PC-9 (cell line): ENCODE measurements at places on chromosomes 6 and 20.

DNA sequence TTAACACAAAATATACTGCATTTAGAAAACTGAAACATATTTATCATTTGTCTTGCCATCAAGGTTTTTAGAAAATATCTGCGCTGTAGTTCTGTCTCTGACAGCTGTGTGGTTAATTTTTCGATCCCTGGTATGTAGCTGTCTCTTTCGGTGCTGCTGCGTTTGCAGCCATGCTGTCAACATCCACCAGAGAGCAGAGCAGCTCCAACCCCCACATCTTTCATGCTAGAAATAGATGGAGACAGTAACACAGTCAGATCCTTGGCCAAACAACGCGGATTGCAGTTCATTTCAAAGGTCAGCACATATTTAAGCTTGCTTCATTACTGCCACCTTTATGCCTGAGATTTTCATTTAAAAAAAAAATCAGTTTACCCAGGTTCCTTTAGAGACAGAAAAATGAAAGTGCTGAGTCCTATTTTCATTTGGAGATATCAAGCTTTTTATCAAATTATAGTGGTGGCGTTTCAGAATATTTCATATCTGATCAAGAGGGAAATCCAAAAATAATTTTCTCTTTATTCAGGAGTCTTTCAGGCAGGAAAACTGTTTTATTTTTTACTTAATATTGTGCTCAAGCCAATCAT lies 157.7 kb upstream of the MMS22L start:
- no peak for DNase-seq

DNA sequence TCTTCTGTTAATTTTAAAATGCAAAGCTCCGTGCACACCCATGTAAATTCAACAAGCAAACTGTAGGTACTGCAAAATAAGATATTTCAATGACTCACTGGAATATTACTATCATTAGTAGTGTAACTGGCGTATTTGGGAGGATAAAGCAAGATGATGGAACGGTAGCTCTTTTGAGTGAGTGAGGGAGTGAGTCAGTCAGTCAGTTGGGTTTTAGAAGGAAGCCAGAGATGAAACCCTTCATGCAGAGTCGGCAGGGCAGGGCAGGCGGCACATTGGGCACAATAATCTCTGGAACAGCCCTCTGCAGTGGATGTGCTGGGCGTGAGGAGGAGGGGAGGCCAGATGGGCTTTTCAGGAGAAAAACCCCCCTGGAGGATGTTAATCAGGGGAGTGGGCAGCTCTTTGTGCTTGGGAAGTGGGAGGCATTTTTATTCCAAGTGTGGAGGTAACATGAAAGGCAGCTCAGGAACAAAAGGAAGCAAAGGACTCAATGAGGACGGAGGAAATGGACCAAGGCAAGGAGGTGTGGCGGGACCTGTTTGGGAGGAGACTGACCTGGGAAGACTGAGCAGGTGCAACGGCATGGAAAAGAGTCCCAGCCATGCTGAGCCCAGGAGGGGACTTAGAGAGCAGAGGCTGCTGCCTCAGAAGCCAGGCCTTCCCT lies 171.2 kb downstream of the ZDHHC14 start:
- DNase-seq, result peak; percentile 62

DNA sequence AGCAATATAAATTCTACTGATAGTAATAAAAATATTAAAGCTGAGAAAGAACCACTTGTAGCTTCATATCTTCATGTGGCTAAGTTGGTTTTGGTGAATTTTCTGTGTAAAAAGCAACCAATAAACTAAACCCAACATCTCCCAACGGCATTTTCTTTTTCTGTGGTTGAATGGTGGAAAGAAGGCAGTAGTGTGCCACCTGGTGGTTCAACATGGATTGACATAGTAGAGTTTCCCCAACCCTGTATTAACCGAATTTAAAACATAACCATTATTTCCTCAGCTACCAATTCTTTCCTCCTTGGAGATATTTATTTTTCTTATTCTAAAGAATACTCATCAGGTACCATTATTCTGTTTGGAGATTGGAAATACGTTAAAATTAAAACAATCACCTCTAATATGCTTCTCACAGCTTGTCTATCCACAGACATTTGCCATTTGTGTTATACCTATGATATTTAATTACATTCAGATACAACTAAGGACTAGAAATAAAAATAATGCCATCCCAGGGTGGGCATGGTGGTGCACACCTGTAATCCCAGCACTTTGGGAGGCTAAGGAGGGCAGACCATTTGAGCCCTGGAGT lies 117.1 kb upstream of the EEF1E1 start:
- DNase-seq, result no peak

- no peak for DNase-seq
These were observed 590.9 kb upstream of the CITED2 start for GRCh38 chr6:139965393-139965792.

- peak; percentile 43 for DNase-seq
These were observed 23.4 kb downstream of the FAM217A start for GRCh38 chr6:4055420-4056041.

GRCh38 chr20:24770628-24771541 lies 178.2 kb upstream of the CST7 start:
- no peak for DNase-seq

- DNase-seq, result no peak
These were observed 1.7 kb upstream of the TMEM74B start for GRCh38 chr20:1186367-1186991.

DNA sequence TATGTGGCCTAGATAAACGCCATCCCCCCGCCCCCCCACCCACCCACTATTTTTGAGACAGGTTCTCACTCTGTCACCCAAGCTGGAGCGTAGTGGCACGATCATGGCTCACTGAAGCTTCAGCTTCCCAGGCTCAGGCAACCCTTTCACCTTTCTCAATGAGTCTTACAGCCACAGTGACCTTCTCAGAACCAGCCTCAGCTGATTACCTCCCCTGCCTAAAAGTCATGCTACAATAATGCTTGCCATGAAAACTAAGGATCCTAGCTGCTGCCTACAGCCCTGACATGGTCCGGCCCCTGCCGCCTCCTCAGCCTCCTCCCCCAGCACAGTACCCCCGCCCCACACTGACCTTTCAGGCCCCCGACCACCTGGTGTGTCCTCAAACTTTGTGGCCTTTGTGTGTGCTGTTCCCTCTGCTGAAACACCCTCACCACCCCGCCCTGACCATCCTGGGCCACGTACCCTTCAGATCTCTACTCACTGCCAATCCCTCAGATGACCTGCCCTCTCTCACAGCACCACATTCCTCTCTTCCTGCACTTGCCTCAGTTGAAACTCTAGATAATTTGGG lies 31.3 kb downstream of the PNPLA1 start:
- DNase-seq, result no peak

DNA sequence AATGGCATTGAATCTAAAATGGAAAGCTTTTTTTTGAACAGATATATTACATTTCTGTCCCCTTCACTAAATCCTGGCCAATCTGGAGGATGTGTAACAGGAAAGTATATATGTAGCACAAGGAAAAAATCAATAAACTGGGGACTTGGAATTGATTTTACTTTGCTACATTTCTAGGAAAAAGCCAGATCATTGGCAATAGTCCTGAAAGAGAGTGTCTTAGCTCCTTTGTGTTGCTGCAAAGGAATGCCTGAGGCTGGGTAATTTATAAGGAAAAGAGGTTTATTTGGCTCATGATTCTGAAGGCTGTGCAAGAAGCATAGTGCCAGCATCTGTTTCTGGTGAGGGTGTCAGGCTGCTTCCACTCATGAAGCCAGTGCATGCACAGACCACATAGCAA lies 574.9 kb downstream of the HTR1B start:
- no peak for DNase-seq

- no peak for DNase-seq
These were observed 75.9 kb downstream of the PLCG1 start for GRCh38 chr20:41213150-41213820.

DNA sequence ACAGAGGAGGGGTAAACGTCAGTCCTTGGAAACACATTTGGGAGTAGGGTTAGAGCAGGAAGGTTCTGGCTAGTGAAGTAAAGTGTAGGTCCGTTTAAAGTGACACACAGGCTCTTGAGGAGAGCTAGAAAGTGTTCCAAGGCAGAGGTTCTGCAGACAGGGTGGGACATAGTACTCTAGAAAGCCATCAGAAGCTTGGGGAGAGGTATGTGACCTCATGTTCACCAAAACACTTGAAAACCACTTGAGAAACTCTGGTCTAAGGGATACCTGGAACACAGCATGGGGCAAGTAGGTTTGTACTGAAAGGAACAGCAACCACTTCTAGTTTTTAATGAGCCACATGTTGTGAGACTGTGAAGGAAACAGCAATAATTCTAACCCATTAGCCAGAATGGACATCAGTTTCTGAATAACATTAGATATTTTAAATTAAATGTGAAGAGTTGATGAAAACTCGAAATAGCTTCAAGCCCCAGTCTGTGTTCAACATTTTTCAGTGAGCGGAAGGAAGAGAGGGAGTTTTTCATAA lies 49.0 kb downstream of the SOBP start:
- DNase-seq, result no peak

DNA sequence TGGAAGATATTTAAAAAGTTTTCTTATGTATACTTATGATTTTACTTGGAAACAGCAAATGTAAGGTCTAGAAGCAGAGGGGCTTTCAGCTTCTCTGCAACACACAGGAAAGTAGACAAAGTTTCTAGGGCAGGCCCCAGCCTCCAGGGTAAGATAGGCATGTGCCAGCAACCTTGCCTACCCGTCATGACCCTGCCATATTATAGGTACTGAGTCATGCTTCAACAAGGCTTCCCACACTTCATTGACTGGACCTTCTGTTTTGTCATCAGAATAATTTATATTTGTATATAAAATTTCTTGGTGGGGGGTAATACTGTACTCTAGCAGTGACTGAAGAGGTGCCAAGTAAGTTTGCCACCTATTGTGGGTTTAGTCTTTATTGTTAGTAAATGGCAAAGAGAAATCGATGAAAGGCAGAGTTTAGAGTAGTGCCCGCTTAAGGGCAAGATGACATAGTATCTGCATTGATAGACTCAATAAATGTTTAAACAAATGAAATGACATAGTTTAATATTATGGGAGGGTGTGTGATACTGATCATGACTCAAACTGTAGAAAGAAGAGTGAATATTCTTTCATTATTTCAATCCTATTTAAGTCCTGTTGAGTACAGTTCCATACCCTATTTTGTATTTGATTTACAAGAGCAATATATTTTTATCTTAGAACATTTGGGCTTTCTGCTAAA lies 95.6 kb downstream of the JARID2 start:
- no peak for DNase-seq

GRCh38 chr20:32462900-32463641 lies 104.9 kb downstream of the ASXL1 start:
- DNase-seq, result no peak

DNA sequence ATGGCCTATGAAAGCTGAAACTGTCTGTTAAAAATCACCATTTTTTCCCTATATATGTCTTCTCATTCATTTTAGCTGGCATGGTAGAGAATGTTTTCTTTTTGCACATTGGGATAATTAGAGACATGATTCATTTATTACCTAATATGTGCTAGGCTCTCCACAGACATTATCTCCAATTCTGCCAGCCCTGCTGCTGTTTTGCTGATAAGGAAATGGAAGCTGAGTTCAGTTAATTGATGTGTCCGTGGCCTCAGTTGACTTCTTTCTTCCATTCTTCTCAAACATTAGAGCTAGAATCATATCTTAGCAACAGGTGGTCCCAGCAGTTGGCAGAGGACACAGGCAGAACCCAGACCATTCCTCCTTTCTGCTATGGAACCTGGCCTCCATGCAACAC lies 644.1 kb upstream of the CITED2 start:
- no peak for DNase-seq
